GF-D8 (cell line): ENCODE measurements at places on chromosomes 6 and 20.

GRCh38 chr6:139784222-139784769 is 409.8 kb upstream of the CITED2 start:
- no peak for DNase-seq

DNA sequence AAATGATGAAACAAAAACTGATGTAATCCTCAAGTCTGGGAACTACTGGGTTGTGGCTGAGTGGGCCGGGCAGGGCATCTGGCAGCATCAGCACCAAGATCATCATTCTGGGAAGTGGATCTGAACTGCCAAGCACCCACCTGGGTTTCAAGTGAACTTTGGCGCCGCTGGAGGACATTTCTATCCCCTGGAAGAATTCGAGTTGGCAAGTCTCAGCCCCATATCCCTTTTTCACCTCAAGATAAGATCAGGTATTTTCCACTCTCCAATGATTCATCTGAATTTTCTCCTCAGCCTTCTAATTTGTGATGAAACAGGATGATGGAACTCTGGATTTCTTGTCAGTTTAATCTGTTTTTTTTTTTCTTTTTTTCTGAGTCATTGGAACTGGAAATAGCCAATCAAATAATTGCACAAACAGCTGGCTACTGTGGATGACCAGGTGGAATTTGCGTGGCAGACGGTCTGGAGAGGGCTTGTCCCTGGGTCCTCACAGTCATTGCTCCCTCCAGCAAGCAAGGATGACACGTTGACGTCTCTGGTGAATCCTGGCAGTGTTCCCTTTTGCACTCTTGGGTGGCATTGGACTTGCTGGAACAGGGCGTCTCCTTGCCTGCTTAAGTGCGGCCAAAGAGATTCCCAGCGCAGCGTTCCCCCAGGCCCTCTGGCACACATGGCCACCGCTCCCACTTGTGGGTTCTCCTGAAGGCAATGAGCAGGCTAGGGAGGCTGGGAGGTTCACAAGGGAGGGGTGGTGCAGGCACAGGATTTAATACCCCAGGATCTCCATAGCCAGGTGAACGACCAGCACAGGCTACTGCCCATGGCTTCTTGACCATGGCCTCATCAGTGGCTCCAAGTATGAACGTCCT is 80.4 kb downstream of the DHX35 start:
- DNase-seq = no peak

GRCh38 chr6:110180228-110181008 is at the start of gene CDC40:
CDC40 (plus strand) TSS chr6:110180427; CDS start chr6:110180445, 18 bp downstream.
- no peak for DNase-seq

DNA sequence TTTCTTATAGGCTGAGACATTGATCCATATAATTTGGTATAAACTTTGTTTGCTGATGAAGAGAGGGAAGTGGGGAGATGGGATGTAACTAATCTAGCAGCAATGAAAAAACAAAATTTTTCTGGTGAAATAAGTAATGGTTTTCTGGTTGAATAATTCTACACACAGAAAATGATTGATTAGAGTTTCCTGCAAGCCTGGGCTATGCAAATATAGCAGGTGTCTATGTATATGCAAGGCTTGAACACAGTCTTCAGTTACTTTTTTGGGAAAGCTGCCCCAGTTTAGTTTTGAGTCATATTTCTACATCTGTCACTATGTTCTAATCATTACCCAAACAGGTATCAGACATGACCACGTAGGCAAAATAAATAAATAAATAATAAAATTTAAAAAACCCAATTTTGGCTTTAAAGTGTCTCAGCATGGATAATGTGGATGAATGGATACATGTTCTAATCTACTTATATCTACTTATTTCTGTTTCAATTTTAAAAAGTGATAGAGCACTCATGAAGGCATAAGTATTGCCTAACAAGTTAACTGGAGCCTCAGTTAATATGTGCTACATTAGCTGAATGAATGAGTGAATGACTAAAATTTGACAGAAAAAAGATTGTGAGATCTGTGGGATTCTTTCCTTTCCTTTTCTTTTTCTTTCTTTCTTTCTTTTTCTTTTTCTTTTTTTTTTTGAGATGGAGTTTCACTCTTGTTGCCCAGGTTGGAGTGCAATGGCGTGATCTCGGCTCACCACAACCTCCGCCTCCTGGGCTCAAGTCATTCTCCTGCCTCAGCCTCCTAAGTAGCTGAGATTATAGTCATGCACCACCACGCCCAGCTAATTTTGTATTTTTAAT is 37.2 kb upstream of the TFB1M start:
- no peak for DNase-seq

GRCh38 chr20:9401371-9401770 is 113.0 kb upstream of the LAMP5 start:
- DNase-seq = no peak

DNA sequence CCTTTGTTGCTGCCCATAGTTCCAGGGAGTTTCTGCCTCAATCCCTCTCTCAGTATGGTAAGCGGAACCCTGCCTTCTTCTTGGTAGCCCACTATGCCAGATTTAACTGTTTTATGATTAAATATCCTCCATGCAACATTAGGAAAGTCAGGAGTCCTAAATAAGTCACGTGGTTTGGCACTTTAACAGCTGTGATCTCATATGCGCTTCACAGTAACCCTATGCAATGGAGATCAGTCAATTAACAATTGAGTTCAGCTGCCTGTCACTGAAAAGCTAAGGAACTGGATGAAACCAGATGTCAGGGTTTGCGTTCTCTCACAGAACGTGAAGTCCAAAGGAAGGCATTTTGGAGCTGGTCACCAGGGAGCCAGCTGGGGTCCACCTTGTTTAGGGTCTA is 81.6 kb downstream of the PSMB1 start:
- no peak for DNase-seq

DNA sequence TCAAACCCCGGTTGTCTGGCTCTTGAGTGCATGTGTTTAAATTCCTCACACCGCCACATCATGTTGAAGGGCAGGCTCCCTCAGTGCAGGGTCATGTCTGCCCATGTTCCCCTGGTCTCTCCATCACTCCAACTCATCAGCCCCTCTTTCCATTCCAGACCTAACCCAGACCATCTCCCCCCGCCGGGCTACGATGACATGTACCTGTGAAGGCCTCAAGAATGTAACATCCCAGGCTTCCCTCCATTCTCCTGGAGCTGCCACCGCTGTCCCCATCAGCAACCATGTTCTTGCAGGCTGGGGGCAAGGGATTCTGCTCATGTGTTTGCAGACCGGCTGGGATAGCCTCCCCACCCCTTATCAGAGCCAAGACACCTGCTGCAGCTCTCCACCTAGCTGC is 19.9 kb downstream of the TMEM74B start:
- DNase-seq = no peak

DNA sequence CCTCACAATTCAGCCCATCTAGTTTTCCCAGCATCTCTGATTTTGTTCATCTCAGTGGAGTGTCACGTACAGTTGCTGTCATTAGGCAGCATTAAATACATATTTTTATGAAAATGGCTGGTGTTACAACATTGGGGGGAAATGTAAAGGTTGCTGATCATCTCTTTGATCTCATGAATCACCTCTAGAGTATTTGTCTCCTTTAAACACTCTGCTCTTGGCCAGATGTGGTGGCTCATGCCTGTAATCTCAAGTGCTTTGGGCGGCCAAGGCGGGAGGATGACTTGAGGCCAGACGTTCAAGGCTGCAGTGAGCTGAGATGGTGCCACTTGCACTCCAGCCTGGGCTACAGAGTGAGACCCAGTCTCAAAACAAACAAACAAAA is 128.1 kb downstream of the IPCEF1 start:
- DNase-seq = no peak

DNA sequence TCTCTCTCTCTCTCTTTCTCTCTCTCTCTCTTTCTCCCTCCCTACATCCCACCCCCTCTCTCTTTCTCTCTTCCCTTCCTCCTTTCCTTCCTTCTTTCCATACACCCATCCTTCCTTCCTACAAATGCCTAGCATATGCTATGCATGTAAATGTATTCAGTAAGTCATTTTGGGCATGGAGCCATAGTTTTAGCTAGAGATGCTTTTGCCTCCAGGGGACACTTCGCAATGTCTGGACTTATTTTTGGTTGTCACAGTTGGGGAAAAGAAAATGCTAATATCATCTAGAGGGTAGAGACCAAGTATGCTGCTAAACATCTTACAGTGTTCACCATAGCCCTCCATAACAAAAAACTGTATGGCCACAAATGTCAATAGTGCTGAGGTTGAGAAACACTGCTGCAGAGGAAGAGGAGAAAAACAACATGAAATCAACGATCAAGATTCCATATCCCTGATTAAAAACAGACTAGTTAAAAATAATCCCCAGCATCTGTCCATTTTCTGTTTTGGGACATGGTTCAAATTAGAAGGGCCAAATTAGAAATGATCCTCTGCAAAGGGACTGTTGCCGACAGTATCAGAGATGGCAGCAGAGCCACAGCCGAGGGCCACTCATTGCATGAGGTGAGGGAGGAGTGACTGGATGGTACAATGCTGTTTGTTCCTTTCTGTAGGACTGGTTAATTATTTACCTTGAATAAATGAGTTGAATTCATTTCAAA is 152.7 kb downstream of the SH3BGRL2 start:
- no peak for DNase-seq

GRCh38 chr6:136788069-136788902 is 4.0 kb downstream of the MAP3K5 start:
- DNase-seq = peak; percentile 85

DNA sequence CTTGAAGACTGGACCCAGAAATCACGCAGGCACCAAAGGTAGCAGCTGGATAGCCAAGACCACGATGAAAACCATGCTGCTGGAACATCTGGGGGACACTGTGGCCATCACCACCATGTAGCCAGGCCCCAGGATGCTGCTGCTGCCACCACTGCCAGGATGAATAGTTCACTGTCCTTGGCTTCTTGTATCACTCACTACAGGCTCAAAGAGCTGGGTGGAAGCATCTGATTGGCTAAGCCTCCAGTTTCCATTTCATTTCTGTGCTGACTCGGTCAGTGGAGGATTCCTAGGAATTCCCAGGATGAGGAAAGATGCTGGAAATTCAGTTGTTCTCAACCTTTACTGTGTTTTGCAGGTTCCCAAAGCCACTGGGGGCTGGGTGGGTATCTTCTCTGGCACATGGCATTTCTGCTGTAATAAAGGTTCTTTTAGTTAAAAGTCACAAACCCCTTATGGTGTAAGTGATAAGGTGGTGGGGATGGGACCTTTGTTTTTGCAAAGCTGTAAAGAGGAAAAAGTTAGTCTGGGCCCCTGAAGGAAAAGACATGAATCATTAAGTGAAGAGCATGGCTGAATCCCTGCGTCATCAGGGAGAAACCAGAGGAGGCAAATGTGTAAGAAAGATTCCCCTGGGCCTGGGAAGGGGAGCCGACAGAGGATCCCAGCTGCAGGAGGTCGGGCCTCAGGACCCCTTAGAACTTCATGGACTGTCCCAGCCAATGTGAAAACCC is 75.6 kb upstream of the RNF24 start:
- no peak for DNase-seq

DNA sequence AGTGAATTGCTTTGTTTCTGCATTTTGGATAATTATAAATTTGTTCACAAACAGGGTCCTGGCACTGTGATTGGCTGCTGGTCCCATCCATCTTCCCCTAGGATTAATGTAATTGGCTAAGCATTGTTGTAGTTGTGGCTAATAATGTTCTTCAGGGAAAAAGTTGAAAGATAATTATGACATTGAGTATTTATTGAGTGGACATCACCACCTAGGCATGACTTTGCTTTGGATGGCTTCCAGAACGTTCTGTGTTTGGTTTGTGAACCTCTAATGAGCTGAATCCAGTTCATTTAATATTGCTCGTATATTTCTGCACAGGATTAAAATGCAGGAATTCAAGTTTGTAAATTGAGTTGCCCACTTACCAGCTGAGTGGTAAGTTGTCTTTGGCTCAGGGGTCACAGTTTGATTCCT is 55.1 kb downstream of the ARID1B start:
- DNase-seq = no peak
